Left cardiac atrium (tissue), 4 donors: ENCODE measurements at places on chromosomes 1 and 21. TPM values are rescaled to one million over a fixed set of nuclear protein-coding genes. Genes with fewer than 3 reads are reported as not detected.

- no peak for DNase-seq
Measured at GRCh38 chr1:78603206-78603605, 17.0 kb upstream of the IFI44L start.

The SLC35F3 gene
- not detected for total RNA-seq

GRCh38 chr1:226723657-226724532 lies 15.2 kb downstream of the ITPKB start:
- DNase-seq = peak; percentile 44

- no peak for DNase-seq
Measured at GRCh38 chr1:151347523-151348246, 633 bp upstream of the RFX5 start.

The TTC4 gene
- total RNA-seq = 11.0 TPM

DNA sequence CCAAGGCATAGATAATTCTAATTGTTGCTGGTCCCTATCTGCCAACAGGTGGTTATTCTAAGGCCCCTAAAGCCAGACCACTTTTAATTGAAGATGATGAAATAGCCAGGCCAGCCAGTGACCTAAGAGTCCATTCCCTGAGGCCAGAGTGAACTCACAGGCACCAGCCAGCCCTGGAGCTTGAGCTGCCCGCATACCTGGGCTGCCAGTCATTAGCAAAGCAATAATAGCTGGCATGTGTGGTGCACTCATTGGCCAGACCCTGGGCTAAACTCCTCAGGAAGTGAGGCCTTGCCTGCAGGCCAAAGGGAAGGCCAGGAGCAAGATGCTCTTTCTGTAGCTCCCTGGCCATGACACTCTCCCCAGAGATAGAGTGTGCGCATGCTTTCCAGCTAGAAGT lies 180.4 kb upstream of the KLHDC7A start:
- DNase-seq = no peak

DNA sequence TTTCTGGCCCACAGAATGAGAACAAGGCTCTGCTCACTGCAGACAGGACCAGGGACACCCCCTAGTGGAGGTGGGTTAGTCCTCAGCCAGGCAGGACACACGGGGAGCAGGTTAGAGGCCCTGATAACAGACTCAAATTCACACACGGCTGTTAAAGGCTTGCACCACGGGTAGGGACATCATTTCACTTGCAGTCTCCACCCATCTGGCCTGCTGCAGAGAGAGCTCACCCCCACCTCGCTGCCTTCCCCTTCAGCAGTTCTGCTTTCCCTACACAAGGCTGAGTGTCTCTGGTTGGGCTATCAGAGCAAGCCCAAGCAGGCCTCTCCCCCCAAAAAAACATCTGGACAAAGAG lies 20.6 kb downstream of the MEF2D start:
- DNase-seq = peak; percentile 18

The PPP1R15B gene
- total RNA-seq = 22.1 TPM

DNA sequence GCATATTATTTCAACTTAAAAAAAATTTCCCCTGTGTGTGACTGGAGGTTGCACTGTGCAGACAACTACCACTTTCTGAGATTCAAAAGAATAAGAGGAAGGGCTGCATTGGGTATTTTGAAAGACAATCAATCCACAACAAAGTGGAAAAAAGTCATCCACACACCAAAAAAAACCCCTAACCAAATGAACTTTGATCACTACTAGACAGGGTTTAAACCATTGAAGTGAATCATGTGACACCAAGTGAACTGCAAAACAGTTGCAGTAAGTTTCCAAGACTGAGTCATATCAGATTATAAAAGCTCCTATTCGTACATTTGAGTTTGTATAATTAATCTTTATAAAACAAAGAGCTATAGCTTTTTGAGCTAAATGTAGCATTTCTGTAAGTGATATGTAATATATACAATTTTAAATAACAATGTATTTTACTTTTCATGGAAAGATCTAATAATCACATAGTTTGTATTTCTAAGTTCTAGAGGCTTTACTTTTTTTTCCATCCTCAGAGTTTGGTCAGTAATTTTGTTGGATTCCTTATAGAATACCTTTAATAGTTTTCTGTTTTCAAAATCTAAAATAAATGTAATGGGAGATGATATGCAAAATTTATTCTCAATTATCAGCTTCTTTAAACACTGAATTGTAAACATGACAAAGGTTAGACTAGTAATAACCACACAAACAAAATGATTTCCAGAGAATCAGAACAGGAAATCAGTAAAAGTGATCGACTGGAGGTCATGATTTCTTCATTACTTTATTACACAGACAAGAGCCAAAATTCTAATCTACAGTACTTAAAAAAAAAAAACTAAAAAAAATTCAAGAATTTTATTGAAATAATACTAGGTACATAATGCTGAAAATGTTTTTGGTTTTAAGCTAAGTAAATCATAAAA lies 50.5 kb upstream of the GFI1 start:
- DNase-seq = no peak

The TGFBR3 gene
- 56.2 TPM for total RNA-seq

DNA sequence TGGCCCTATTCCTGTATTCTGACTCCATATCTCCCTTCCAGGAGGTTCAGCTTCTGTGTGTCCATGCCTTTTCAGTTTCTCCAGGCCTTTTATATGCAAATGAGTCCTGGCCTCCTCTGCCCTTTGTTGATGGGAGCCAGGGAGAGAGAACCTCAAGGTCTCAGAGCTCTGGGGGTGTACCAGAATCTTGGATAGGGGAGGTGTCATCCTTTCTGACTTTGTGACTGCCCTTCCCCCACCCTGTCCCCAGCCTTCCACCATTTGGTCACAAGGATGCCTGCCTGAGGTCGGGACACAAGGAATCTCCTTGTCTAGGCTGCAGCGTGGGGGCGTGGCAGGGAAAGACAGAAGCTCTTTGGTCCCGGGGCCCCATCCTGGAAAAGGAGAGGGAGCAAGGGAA lies 18.6 kb downstream of the LURAP1 start:
- no peak for DNase-seq

GRCh38 chr21:38459490-38459889 lies 38.8 kb downstream of the ERG start:
- DNase-seq = no peak

DNA sequence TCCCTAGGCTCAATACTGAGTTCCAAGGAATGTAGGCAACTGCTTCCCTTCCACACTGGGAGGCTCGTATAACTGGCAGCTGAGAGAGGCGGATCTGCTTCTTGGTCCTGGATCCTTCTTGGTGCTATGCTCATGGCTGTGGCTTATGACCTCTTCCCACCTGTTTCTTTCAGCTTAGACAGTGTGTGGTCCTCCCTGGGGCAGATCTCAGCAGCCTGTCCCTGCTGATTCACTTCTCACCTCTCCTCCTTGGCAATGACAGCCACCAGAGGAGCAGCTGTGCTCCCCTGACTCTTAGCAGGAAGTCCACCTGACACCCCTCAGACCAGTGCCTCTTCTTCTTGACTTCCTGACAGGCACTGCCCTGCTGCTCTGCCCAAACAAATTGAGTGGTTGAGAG lies 75.1 kb upstream of the PTGFRN start:
- no peak for DNase-seq

DNA sequence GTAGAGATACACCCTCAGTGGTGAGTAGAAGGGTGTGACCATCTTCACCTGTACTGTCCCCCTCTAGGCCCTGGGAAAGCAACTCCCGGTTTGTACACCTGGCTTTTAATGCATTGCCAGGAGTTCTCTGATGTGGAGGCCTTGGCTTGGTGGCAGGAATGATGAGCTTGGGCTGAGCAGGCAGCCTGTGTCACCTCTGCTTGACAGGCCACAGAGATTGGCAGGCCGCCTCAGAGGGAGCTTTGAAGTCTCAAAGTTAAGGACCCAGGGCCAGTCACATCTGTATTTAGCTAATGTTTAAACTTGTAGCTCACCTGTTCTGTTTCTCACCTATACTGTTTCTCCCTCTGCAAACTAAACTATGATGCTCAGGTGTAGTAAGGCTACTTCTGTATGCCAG lies 28.5 kb downstream of the HUNK start:
- DNase-seq = no peak

- no peak for DNase-seq
Measured at GRCh38 chr1:170200621-170201397, 55.0 kb downstream of the NTMT2 start.

The CTNNBIP1 gene
- total RNA-seq = 34.1 TPM

GRCh38 chr21:15671188-15671587 lies 58.6 kb upstream of the USP25 start:
- DNase-seq = no peak

The PODN gene
- total RNA-seq = 84.9 TPM

DNA sequence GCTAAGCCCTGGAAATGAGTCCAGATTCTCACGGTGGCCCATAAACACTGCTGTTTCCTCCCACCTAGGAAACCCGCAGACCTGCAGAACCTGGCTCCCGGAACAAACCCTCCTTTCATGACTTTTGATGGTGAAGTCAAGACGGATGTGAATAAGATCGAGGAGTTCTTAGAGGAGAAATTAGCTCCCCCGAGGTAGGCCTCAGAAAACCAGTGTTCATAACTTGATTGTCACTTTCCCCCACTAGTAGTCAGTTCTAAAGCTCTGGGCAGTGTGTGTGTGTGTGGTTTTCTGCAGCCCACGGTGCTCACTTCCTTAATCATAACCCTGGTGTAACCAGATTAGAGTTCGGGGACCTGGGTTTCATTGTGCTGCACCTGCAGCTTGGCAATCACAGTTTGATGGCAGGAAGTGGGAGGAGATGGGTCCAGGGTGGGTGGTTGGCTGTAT lies 39.1 kb downstream of the CLIC6 start:
- DNase-seq = no peak

DNA sequence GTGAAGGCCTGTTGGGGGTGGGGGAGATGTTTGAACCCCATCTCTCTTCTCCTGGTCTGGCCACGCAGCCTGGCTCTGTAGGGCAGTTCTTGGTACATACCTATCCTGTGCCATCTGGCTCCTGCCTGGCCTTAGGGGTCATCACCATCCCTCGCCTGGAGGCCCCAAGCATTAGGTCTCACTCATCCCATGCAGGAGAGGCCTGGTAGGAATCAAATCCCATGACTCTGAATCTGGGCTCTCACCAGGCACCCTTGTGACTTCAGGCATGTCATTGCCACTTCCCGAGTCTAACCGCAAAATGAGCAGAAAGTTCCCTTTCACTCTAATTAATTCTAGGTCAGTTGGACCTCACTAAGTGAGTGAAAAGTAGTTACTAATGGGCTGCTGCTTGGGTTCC lies 37.2 kb downstream of the ETNK2 start:
- DNase-seq = no peak

DNA sequence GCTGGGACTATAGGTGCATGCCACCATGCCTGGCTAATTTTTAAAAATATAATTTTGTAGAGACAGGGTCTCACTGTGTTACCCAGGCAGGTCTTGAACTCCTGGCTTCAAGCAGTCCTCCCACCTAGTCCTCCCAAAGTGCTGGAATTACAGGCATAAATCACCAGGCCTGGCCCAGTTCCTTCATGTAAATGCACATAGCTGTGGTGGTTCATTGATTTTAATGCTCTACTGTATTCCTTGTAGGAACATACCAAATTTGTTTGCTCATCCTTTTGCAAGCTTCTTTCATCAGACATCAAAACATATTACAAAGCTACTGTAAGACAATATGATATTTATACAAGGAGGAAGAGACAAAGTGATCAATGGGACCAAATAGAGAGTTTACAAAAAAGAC lies 237.5 kb upstream of the ESRRG start:
- DNase-seq = no peak

GRCh38 chr1:158257888-158258287 lies 3.7 kb downstream of the CD1A start:
- no peak for DNase-seq

GRCh38 chr21:39843483-39843882 lies 23.8 kb upstream of the PCP4 start:
- DNase-seq = no peak

- peak; percentile 83 for DNase-seq
Measured at GRCh38 chr1:16012590-16013219, 5.1 kb downstream of the HSPB7 start.

GRCh38 chr1:61184040-61184713 lies 101.8 kb downstream of the NFIA start:
- DNase-seq = peak; percentile 95

DNA sequence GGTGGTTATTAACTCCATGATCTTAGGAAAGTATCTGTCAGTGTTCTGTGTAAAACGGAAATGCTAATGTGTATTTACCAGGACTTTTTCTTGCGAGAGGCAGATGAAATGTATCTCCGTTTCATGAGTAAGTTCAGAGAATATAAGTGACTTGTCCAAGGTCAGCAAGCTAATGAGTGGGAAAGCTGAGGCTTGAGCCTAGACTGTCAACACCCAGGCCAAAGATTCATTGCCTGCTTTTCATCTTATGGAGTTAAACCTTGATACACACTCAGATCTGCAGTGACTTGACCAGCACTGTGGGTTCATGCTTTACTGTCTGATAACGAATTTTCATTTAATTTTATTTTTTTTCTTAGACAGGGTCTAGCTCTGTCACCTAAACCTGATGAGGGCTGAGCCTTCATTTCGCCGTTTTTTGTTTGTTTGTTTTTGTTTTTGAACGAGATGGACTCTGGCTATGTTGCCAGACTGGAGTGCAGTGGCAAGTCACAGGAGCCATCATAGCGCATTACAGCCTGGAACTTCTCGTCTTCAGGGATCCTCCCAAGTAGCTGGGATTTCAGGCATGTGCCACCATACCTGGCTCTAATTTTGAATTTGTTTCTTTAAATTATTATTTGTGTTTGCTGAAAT lies 918 bp upstream of the JTB start:
- no peak for DNase-seq

DNA sequence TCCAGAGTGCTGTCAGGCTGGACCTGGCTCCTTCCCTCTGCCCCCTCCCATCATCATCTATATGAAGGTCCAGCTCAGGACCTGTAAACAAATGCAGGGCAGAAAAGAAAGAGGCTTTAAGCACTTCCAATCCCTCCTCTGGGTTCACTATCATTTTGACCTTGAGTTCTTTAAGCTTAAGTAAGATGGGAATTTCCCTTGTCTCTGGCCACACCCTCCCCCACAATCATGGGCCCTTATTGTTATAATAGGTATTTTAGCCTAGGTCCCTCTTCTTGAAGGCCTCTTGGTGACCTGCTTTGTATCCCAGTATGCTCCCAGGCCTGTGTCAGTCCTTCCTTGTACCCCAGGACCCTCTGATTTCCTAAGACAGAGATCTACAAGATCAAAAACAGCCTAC lies 45.1 kb upstream of the EPS15 start:
- DNase-seq = no peak

The C1QA gene
- 254 TPM for total RNA-seq

The OR2T35 gene
- not detected for total RNA-seq

The WDR64 gene
- total RNA-seq = not detected
